ENCODE measurements at places on chromosomes 12 and 14.

DNA sequence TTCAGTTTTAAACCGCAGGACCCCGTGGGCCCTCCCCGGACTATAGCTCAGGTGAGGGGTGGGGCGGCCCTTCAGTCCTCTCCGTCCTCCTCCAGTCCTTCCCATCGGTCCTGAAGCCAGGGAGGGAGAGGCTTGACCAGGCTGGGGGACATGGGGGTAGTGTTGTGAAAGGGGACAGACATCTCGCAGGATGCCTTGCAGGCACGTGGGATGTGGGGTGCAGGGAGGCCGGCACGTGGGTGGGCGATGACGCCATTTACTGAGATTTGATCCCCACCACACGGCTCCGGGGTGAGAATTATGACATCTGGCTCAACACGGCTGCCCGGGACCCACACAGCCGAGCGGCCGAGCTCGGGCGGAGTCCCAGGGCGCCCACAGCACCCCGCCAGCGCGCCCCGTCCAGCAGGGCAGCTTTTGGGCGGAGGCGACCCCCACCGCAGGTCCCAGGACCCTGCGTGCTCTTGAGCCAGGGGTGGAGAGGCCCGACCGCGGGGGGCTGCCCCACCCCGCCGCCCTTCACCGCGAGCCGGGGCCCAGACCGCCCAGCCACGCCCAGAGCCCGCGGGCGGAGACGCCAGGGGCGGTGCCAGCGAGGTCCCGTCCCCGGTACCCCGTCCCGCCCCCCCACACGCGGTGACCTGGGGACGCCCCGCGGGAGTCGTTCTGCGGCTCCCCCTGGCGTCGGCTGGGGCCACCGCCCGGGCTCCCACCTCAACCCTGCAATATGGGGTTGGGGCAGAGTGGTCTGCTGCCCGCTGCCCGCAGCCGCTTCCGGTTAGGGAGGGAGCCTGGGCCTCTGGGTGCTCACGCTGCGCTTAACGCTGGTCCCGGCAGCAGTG lies 3.3 kb upstream of the EXOC3L4 start:
- DNase-seq, result peak; percentile 75

DNA sequence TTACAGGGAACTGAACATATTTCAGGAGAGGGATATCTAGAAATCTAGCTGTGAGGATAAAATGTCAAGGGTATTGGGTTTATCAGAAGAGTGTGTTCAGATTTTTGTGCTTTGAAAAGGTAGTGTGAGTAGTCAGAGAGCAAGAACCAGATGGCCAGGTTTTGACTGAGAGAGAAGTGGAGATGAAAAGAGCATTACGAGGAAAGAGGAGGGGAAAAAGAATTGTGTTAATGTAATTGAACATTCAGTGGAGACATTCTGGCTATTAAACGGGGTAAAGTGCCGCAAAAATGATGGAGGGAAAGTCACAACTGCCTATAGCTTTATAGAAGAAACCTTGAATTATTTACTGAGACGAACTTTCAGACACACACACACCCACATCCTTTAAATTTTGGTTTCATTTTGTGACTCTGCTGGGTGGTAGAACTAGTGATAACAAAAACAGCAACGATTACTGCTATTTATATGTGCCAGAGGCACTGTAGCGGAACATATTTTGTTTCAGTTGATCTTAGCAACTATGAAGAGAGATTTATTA lies 213.6 kb downstream of the ERC1 start:
- DNase-seq, result peak; percentile 67

DNA sequence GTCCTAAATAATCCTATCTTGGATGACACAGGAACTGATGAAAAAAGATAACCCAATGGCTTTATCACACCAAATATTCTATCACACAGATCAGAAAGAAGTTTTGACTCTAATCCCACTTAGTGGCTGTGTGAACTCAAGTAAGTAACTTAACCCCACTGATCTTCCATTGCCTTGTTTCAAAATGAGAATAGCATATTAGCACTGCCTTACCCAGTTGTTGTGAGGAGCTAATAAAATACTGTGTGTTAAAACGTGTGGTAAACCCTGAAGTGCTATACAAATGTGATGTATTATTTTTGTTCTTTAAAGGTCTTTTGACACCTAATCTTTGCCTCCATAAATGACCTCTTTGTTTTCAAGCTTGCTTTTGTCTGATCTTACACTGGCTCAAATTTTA lies 60.9 kb upstream of the ARID2 start:
- DNase-seq, result no peak

DNA sequence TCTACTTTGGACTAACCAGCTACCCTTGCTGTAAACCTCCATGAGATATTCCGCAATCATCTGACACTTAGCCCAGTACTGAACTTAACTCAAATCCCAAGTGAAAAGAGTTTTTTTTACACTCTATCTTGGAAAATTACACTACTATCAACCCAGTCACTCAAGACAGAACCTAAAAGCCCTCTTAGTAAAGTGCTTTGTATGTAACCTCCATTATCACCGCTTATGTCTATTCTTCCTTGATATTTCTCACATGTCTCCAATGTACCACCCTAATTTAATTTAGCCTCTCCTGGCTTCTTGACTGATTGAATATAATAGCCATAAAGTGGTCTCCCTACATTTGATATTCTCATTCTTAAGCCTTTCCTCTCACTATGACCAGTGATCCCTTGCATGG lies 168.8 kb upstream of the SYT1 start:
- DNase-seq, result no peak

DNA sequence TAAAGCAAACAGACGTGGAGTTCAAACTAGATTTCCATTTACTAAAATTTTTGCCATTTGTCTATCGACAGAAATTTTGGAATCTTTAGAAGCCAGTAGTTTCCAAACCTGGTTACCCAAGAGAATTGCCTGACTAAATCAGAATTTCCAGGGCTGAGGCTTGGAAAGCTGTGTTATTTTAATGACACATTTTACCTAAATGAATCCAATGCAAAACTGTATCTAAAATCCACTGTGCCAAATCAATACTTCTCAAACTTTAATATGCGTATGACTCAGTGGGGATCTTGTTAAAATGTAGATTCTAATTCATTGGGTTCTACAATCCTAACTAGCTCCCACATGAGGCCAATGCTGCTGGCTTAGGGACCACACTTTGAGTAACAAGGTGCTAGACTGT lies 35.0 kb upstream of the TC2N start:
- DNase-seq, result no peak

DNA sequence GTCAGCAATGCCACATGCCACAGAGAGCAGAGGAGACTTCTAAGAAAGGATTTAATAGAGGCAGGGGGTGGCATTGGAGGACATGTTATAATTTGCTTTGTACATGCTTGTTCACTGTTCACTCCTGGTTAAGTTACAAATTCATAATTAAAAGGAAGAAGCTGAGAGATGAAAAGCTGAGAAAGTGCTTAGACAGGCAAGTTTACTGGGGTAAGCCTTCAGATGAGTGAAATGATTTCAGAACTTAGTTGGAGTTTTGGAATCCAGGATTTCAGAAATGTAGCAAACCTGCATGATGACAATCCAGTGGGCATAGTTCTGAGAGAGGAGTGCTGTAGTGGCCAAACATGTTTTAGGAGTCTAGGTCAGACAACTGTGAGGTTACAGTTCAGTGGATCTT lies 67.3 kb upstream of the FBXO33 start:
- no peak for DNase-seq

DNA sequence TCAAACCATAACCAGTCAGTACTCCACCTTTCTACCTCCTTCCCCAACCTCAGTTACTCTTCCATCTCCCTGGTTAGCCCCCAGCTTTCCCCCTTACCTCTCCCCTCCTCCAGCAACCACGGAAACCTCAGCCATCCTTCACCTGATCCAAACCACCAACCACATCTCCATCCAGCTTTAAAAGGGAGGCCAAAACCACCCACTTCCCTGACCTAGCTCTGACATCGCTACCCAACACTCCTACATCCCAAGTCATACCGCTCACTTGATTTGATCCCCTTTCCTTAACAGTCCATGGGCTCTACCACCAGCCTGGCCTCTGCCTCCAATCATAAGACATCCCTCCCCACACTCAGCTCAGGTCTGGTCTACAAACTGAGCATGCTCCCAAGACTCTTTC lies 1.5 kb downstream of the RAB35 start:
- DNase-seq, result no peak

GRCh38 chr12:98830657-98831056 lies 185.6 kb downstream of the APAF1 start:
- no peak for DNase-seq

GRCh38 chr14:77557391-77557790 lies 58.8 kb upstream of the ISM2 start:
- DNase-seq, result no peak

- DNase-seq, result no peak
These were observed 11.1 kb downstream of the CCDC197 start for GRCh38 chr14:94008234-94008633.

All from naive B cell (primary cell).